Vagina (tissue), 2 donors: ENCODE measurements at places on chromosomes 1 and 21. TPM values are rescaled to one million over a fixed set of nuclear protein-coding genes. Genes with fewer than 3 reads are reported as not detected.

- H3K4me3 ChIP-seq = no peak overlapping the region
- H3K36me3 ChIP-seq = no peaks in the 10 kb centered on the region
- H3K27ac ChIP-seq = no peak overlapping the region
Measured at GRCh38 chr1:8333246-8333987, 15.5 kb downstream of the SLC45A1 start.

GRCh38 chr1:150056407-150056806 is 11.2 kb upstream of the VPS45 start:
- no peaks in the 10 kb centered on the region for H3K4me1 ChIP-seq
- no peak overlapping the region for H3K27ac ChIP-seq
- no peaks in the 10 kb centered on the region for H3K36me3 ChIP-seq
- no peaks in the 10 kb centered on the region for H3K27me3 ChIP-seq
- H3K4me3 ChIP-seq = no peak overlapping the region

DNA sequence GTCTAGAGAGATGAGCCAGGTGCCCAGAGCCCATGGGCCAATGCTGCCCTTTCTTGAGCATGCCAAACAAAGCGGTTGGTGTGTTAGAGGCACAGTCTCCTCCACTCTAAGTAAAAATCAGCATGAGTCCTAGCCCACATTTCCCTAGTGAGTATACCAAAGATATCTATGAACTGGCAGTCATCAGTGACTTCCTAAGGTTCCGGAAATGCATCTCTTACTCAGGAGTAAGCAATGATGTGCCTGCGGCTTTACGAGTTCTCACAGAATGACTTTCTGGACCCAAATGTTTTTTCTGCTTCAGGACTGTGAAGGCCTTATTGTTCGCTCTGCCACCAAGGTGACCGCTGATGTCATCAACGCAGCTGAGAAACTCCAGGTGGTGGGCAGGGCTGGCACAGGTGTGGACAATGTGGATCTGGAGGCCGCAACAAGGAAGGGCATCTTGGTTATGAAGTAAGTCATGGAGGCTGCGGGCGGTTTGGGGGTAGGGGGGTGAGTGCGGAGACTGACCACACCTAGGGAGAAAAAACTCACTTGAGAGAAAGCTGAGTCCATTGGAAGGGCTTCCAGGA is 9.2 kb downstream of the PHGDH start:
- H3K27ac ChIP-seq = no peak overlapping the region
- no peaks in the 10 kb centered on the region for H3K36me3 ChIP-seq
- H3K27me3 ChIP-seq = no peaks in the 10 kb centered on the region
- peaks cover 3% of the 10 kb centered on the region for H3K4me1 ChIP-seq
- DNase-seq = no peak

GRCh38 chr1:237638555-237638954 is 252.2 kb downstream of the ZP4 start:
- H3K36me3 ChIP-seq = no peaks in the 10 kb centered on the region
- H3K27ac ChIP-seq = no peak overlapping the region
- no peaks in the 10 kb centered on the region for H3K4me1 ChIP-seq
- no peak overlapping the region for H3K4me3 ChIP-seq
- DNase-seq = no peak

The CNIH4 gene
- total RNA-seq = 36.1 TPM

The DISC1 gene
- 12.3 TPM for total RNA-seq

The PCSK9 gene
- total RNA-seq = 0.25 TPM

The C1orf185 gene
- not detected for total RNA-seq
